Anterior cingulate cortex (tissue), 58 donors: ENCODE measurements at places on chromosomes 5 and 9.

DNA sequence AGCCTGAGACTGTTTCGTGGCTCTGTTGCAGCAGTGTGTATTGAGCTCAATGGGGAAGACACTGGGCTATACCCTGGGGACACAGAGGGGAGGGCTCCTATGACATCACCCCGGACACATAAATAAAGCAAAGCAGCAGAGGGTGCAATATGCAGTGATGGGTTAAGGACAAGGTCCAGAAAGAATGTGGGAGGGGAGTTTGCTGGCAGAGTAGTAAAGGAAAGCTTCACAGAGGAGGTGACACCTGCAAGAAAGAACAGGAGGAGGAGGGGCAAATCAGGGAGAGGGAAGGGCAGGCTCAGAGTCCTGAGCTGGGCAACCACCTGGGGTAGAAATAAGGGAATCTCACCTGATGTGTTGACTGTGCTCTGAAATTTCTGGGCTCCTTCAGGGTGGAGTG, 35.3 kb upstream of the CDKN2AIPNL start:
- no peak for DNase-seq

GRCh38 chr5:136198453-136198852, 5.5 kb upstream of the SMIM32 start:
- DNase-seq: no peak

DNA sequence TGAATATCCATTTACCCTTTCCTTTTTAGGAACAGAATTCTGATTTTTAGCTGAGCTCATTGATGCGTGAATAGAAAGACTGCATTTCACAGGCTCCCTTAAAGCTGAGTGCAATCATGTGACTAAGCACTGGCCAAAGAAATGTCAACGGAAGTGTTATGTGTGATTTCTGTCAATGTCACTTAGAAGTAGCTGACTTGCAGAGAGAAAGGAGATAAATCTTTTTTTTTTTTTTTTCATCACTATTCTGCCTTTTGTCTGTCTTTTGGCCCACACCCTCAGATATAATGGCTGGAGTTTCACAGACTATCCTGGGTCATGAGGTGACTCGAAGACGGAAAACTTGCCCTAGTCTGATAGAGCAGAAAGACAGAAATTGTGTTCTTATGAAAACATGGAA, 39.3 kb upstream of the SLC27A6 start:
- DNase-seq: no peak

DNA sequence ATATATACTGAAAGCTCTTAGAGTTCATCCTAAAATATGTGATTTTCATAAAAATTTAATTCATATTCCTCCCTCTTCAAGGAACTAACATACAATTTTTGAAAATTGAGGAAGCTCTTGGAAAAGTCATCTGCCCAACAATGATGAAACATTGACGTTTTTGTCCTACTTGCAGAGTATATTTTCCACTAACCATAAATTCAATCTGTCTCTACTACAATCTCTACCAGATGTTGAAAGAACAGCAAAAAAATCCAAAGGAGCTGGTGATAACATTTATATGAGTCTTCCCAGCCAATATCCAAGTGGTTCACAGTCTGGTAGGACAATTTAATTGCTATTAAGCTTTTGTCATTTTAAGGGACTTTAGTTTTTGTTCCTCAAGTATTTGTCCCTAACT, 81.1 kb upstream of the NR3C1 start:
- no peak for DNase-seq

DNA sequence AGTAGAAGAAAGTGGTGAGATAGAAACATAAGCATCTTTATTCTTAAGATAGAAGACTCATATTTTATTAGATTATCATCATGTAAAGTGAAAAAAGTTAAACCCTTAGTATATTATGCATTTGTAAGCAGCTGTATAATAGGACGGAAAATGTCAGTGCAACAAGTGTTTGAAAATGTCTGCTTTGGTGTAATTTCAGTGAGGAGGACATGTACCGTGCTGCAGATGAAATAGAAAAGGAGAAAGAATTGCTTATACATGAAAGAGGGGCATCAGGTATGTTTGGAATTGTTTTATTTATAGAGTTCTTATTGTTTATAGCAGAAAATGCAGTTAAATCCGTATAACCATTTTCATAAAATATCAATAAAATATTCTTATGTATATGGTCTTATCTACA, 8.9 kb downstream of the OTULIN start:
- no peak for DNase-seq

DNA sequence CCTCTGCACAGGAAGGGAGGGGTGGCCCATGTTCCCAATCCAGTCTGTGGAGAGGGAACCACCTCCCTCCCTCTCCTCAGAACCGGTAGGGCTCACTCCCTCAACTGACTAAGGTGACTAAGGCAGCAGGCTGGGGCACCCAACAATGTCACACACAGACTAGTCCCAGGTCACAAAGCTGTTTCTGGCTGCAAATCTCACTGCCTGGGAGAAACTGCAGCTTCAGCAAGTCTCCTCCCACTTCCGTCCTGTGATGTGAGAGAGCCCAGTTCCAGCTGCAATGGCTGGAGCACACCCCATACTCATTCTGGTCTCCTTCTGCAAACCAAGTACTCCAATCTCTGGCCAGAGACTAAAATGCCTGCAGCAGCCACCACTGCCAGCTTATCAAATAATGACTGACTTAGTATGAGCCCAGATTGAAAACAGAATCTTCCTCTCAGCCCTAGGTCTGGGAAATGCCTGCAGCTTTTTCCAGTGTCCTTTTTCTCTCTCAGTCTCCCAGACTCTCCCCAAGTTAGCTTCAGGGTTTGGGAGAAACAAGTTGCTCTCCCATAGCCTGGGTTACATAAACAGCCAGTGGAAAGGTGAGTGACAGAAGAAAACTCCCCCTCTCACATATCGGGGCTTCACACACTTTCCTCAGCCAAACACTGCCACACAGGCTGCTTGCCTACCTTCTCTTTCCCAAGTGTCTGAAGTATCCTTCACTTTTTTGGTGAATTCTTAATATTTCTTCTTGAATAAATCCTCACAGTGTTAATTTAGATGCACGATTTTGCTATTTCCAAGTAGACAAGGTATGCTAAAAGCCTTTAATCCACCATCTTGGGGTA, 247.4 kb upstream of the RASA1 start:
- DNase-seq: no peak
